ENCODE measurements at places on chromosomes 6 and 20. TPM values are rescaled to one million over a fixed set of nuclear protein-coding genes. Genes with fewer than 3 reads are reported as not detected.

DNA sequence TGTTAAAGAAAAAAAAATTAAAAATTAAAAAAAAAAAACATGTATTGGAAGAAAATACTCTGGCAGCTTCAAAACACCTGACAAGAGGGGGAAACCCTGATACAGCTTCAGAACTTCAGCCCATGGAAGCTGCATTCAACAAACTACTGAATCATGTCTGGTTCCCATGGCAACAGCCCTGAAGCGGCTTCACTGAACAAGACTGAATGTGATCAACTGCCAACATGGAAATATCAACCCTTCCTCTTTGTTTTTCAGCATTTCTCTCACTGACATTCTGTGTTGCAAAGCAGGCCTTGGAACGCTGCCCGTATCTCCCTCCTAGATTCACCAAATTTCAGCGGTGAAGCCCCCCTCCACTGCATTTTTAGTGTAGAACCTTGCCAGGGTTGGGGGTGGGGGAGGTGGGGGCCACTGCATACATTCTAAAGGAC, 91.3 kb upstream of the SHLD1 start:
- peak overlapping the region; percentile 78 for H3K27ac ChIP-seq
- no peak overlapping the region for H3K4me3 ChIP-seq
- H3K36me3 ChIP-seq, result no peaks in the 10 kb centered on the region
- peak; percentile 12 for DNase-seq

DNA sequence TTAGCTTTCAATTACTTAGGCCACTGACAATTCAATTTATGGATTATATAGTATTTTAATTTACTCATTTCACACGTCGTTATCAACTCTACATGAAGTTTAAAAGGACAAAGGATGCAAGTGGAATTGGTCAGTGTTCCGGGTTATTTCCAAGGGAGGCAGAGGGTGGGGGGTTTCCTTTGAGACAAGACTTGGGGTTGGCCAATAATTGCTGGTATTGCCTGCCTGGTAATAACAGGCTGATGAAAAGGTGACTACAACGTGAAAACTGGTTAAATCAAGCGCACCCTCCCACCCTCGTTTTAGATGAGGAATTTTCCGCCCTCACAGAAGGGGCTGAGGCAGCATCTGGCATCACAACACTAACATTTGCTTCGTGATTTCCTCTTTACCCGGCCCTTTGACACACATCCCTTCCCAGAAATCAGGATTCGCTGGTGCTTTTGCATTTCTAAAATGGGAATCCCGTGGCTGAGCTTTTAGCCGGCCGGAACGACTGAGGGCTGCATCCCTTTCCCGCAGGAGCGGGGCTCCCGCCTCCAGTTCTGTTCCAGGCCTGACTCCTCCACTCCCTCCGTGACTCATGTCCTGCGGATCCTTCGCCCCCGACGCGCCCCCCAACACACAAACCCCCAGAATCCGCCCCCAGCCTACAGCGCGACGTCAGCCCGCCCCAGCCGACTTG, 999 bp upstream of the PIM1 start:
- no peak for DNase-seq
- H3K27me3 ChIP-seq, result no peaks in the 10 kb centered on the region
- peak overlapping the region; percentile 94 for H3K27ac ChIP-seq
- peaks cover 32% of the 10 kb centered on the region for H3K36me3 ChIP-seq
- peaks cover 28% of the 10 kb centered on the region for H3K4me1 ChIP-seq

GRCh38 chr6:16747232-16748024, 13.8 kb downstream of the ATXN1 start:
- peaks cover 80% of the 10 kb centered on the region for H3K36me3 ChIP-seq
- no peaks in the 10 kb centered on the region for H3K27me3 ChIP-seq
- no peak for DNase-seq

GRCh38 chr6:30885481-30885998, 1.2 kb downstream of the DDR1 start:
- peaks cover 27% of the 10 kb centered on the region for H3K4me1 ChIP-seq
- H3K36me3 ChIP-seq, result no peaks in the 10 kb centered on the region
- peaks cover 4% of the 10 kb centered on the region for H3K27me3 ChIP-seq
- H3K4me3 ChIP-seq, result peak overlapping the region; percentile 77
- no peak for DNase-seq

GRCh38 chr20:46277602-46278001, 30.7 kb downstream of the CDH22 start:
- peaks cover 21% of the 10 kb centered on the region for H3K27me3 ChIP-seq
- no peaks in the 10 kb centered on the region for H3K36me3 ChIP-seq
- H3K4me1 ChIP-seq, result no peaks in the 10 kb centered on the region
- no peak for DNase-seq
- no peak overlapping the region for H3K4me3 ChIP-seq

DNA sequence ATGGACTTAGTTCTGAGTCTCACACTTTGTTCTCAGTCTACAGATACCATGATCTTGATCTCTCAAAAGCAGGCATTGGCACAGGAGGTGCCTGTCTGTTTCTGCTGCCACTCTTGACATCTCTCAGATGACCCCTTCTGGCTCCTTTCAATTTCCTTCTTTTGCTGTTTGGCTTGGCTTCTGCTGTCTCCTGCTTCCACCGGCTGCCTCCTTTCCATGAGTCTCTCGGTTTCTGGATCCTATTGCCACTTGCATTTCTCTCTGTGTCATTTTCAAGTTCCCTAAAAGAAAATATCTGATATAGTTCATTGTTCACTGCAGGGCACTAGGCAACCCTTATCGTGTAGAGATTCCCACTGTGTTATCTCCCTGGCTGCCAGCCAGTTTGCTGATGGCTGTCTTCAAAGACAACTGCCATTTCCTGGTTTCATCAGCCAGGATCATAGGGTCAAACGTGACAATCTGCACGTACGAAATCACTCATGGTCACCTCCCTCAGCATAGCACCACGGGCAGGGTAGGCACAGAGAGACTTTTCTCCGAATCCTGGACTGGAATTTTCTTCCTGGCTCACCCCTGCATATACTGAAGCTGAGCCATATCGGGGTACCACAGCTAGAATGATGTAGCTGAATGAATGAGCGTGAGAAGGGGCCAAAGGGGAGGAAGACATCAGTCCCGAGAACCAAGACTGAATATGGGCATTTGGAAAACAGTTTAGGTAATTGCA, 144.6 kb upstream of the TMEM170B start:
- H3K4me1 ChIP-seq, result peaks cover 13% of the 10 kb centered on the region
- H3K4me3 ChIP-seq, result no peak overlapping the region
- H3K27ac ChIP-seq, result no peak overlapping the region
- no peak for DNase-seq
- peaks cover 4% of the 10 kb centered on the region for H3K27me3 ChIP-seq
- H3K36me3 ChIP-seq, result peaks cover 4% of the 10 kb centered on the region

GRCh38 chr6:112475083-112475482, 128.0 kb downstream of the RFPL4B start:
- no peaks in the 10 kb centered on the region for H3K4me1 ChIP-seq
- H3K4me3 ChIP-seq, result no peak overlapping the region
- H3K27me3 ChIP-seq, result no peaks in the 10 kb centered on the region
- H3K36me3 ChIP-seq, result no peaks in the 10 kb centered on the region
- no peak for DNase-seq

DNA sequence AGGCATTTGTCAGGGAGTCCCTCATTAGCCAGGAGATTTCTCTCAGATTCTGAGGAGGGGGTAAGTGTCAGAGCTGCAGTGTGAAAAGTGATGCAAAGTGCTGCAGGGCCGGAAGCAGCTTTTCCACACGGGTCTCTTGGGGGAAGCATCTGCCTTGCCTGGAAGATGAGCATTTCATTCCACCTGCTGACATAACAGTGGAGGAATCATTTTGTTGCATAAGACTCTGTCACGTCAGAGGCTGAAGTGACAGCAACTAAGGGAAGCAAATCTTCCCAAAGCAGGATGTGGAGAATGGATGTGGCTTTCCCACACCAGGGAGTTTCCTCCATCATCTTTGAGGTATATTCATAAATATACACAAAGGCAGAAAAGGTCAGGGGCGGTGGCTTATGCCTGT, 22.8 kb downstream of the DCBLD1 start:
- no peak overlapping the region for H3K4me3 ChIP-seq
- H3K36me3 ChIP-seq, result peaks cover 4% of the 10 kb centered on the region
- no peak overlapping the region for H3K27ac ChIP-seq

- no peak overlapping the region for H3K4me3 ChIP-seq
- no peak for DNase-seq
- no peak overlapping the region for H3K27ac ChIP-seq
Observed at GRCh38 chr6:45115696-45116095, 212.4 kb upstream of the RUNX2 start.

GRCh38 chr6:44304282-44305199, 8.6 kb downstream of the AARS2 start:
- no peaks in the 10 kb centered on the region for H3K4me1 ChIP-seq
- H3K27me3 ChIP-seq, result no peaks in the 10 kb centered on the region
- peaks cover 62% of the 10 kb centered on the region for H3K36me3 ChIP-seq
- no peak for DNase-seq

DNA sequence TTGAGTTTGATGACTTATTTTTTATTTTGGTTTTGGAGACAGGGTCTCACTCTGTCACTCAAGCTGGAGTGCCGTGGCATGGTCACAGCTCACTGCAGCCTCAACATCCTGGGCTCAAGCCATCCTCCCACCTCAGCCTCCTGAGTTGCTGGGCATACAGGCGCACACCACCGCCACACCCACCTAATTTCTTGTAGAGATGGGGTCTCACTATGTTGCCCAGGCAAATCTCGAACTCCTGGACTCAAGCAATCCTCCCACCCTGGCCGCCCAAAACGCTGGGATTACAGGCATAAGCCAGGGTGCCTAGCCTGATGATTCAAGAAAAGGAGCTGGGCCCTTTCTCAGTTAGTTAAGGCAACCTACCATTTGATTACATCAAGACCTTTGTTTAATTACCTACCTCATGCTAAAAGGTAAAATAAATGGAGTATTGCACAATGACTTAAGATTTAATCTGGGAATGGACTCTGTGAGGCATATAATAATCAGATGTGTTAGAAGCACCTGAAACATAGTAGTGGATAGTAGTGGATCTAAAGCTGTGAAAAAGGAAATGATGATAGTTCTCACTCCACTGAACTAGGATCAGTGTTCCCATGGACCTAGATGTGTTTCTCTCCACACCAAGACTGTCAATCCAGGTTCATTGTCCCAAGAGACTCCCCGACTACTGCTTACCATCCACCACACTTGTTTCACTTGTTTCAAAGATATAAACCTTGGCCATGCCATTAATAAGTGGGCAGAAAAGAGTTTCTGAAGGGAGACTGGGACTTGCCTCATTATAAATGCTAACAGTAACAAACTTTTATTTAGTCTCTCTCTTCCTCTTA, 2.1 kb downstream of the TNFRSF21 start:
- peaks cover 10% of the 10 kb centered on the region for H3K4me1 ChIP-seq
- H3K27me3 ChIP-seq, result peaks cover 55% of the 10 kb centered on the region
- no peaks in the 10 kb centered on the region for H3K36me3 ChIP-seq
- no peak for DNase-seq
- H3K27ac ChIP-seq, result no peak overlapping the region

- H3K36me3 ChIP-seq, result no peaks in the 10 kb centered on the region
- no peaks in the 10 kb centered on the region for H3K4me1 ChIP-seq
- no peaks in the 10 kb centered on the region for H3K27me3 ChIP-seq
- H3K27ac ChIP-seq, result no peak overlapping the region
Observed at GRCh38 chr20:54494303-54495006, 19.1 kb downstream of the DOK5 start.

GRCh38 chr20:58006346-58007316, 221.8 kb downstream of the ANKRD60 start:
- no peak overlapping the region for H3K4me3 ChIP-seq
- H3K4me1 ChIP-seq, result no peaks in the 10 kb centered on the region
- H3K36me3 ChIP-seq, result no peaks in the 10 kb centered on the region
- DNase-seq, result no peak

- H3K27ac ChIP-seq, result no peak overlapping the region
- no peak for DNase-seq
- no peaks in the 10 kb centered on the region for H3K36me3 ChIP-seq
- H3K27me3 ChIP-seq, result no peaks in the 10 kb centered on the region
- H3K4me1 ChIP-seq, result no peaks in the 10 kb centered on the region
Observed at GRCh38 chr6:54601600-54602300, 244.8 kb upstream of the FAM83B start.

DNA sequence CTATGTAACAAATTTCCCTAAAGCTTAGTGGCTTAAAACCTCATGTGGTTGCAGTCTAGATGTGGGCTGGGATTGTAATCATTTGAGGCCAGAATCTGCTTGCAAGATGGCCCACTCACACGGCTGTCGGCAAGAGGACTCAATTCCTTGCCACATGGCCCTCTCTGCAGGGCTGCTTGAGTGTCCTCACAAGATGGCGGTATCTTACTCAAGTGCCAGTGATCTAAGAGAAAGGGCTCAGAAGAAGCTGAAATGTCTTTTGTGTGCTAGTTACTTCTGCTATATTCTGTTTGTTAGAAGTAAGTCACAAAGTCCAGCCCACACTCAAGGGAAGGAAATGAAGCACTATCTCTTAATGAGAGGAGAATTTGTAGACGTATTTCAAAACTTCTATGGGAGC, 47.1 kb upstream of the PMEPA1 start:
- no peaks in the 10 kb centered on the region for H3K4me1 ChIP-seq
- DNase-seq, result no peak
- peaks cover 8% of the 10 kb centered on the region for H3K27me3 ChIP-seq
- H3K4me3 ChIP-seq, result no peak overlapping the region
- H3K36me3 ChIP-seq, result no peaks in the 10 kb centered on the region

- peaks cover 3% of the 10 kb centered on the region for H3K4me1 ChIP-seq
- no peak overlapping the region for H3K4me3 ChIP-seq
- H3K36me3 ChIP-seq, result no peaks in the 10 kb centered on the region
Observed at GRCh38 chr6:43826730-43827129, 56.7 kb downstream of the VEGFA start.

GRCh38 chr6:13803581-13803980, 10.8 kb downstream of the MCUR1 start:
- H3K27ac ChIP-seq, result no peak overlapping the region
- no peak for DNase-seq
- peaks cover 4% of the 10 kb centered on the region for H3K4me1 ChIP-seq
- peaks cover 39% of the 10 kb centered on the region for H3K36me3 ChIP-seq

- no peak for DNase-seq
- H3K4me1 ChIP-seq, result no peaks in the 10 kb centered on the region
- no peak overlapping the region for H3K4me3 ChIP-seq
- no peaks in the 10 kb centered on the region for H3K27me3 ChIP-seq
Observed at GRCh38 chr20:6588296-6588695, 179.2 kb upstream of the BMP2 start.

DNA sequence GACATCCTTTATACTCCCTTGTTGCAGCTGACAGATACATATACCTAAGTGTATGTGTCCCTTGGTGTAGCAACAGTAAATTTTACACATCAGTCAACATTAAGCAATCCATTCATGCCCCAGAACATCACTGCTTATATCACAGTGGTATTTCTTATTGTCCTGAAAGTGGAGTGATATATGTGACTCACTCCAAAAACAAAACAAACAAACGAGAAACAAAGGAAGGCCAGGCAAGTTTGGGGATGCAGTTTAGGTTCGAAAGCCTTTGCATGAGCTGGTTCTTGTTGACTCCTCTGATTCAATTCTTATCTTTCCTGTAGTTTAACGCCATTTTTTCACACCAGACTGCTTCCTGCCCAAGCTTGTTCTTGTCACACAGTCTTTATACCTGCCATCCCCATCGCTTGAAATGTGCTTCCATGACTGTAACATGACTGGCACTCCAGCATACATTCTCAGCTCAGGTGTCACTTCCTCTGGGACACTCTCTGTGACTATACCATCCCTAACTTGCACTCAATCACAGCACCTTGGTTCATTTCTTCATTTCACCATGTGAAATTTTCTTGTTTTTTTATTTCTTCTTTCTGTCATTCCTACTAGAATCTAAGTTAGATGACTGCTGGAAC, 125.0 kb upstream of the TSHZ2 start:
- peaks cover 3% of the 10 kb centered on the region for H3K4me1 ChIP-seq
- DNase-seq, result no peak
- H3K36me3 ChIP-seq, result no peaks in the 10 kb centered on the region

- no peak overlapping the region for H3K27ac ChIP-seq
- DNase-seq, result no peak
- no peaks in the 10 kb centered on the region for H3K36me3 ChIP-seq
- no peak overlapping the region for H3K4me3 ChIP-seq
- H3K4me1 ChIP-seq, result no peaks in the 10 kb centered on the region
Observed at GRCh38 chr6:165119231-165120020, 190.0 kb downstream of the C6orf118 start.

The KCTD20 gene
- 54.8 TPM for total RNA-seq

The BTN1A1 gene
- total RNA-seq, result not detected

The STX7 gene
- 18.9 TPM for total RNA-seq

All from activated T-helper 2 cell treated with anti-CD3 and anti-CD28 coated beads, Interferon-gamma antibody, Interleukin-2, Interleukin-4, amounts not matched to agents 10 μg/mL and 5 μg/mL and 100 μg/mL, durations not matched to agents 14 hours and 24 hours and 36 hours (primary cell).